ENCODE measurements at places on chromosomes 3 and 15.

DNA sequence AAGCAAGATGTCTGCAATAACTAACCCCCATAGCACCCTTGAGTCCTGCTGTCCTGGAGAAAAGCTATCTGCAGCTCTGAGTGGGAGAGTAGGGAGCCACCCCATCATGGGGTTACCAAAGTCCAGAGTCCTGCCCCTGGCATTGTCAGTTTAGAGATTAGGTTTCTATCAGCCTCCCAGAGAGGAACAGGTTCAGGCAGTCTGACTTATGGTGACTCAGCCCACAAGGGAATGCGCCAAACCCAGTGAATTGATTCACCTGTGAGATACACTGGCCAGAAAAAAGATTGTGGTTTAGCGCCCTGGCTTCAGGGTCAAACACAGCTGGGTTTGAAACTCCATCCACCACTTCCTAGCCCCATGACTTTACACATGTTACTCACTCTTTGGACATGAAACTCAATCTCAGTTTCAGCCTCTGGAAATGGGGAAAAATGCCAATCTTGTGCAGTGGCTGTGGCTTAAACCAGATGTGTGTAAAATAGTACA lies 263.6 kb upstream of the HES1 start:
- DNase-seq = no peak

- no peak for DNase-seq
Observed at GRCh38 chr15:68201153-68201878, 3.8 kb downstream of the CALML4 start.

GRCh38 chr15:65076486-65077290 lies at the start of gene KBTBD13:
TSS of gene KBTBD13 (plus strand) at chr15:65076746. CDS start at chr15:65076816, 70 bp downstream.
- DNase-seq = no peak

DNA sequence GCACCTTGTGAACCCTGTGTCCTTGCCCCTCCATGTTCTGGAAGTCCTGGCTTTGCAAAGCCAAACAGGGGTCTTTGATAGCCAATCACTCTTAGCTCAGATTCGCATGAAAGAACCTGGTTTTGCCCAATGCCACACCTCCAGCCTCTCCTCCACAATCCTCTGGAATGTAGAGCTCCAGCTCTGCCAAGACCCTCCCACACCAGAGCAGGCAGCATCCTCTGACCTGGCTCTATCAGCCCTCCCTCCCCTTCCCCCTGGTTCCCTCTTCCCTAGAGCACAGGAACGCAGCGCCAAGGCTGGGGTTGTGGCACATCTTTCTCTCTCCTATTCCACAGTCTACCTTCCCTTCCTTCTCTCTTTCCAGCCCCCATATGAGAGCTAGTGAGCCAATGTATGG lies 133.3 kb downstream of the RPLP1 start:
- DNase-seq = no peak

- DNase-seq = no peak
Observed at GRCh38 chr3:118863731-118864322, 170.8 kb downstream of the IGSF11 start.
